Activated gamma-delta T cell treated with Interleukin-2 at 50 U/mL for 16 hours (primary cell): ENCODE measurements at places on chromosomes 3 and 15.

GRCh38 chr15:24878153-24878552 is 76.6 kb upstream of the SNRPN start:
- DNase-seq = no peak

DNA sequence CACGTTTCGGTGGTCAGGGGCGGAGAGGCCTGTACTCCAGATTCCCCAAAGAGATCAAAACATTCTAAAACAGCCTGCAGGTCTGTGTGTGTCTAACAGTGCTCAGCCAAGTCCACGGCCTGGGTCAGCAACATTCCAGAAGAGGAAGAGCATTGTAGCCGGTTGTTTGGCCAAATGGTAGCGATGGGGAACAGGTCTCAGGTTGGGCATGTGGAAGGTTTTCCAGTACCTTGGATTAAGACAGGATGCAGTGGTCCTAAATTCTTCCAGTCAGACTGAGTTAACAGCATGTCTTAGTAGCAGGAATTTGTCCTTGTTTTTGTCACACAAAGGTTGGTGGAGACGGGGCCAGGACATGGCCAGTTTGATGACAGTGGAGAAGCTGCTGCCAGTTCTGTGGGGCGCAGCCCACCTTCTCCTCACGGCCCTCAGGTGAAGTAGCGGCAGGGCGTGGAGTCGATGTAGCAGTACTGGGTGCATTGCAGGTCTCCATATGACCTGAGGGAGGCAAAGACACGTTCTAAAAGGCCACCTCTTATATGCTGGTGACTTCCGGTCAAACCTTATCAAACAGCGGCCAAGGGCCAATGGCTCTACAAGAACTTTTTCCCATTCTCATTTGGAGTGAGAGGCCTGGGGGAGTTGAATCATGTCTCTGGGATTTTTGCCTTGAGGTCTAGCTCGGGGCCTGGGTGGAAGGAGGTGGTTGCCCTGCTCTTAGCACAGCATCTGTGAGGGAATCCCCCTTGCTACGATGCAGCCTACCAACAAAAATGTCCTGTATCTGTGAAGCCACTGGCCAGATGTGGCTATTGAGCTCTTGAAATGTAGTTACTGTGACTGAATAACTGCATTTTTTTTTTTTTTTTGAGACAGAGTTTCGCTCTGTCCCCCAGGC is 24.1 kb downstream of the EAF1 start:
- no peak for DNase-seq

DNA sequence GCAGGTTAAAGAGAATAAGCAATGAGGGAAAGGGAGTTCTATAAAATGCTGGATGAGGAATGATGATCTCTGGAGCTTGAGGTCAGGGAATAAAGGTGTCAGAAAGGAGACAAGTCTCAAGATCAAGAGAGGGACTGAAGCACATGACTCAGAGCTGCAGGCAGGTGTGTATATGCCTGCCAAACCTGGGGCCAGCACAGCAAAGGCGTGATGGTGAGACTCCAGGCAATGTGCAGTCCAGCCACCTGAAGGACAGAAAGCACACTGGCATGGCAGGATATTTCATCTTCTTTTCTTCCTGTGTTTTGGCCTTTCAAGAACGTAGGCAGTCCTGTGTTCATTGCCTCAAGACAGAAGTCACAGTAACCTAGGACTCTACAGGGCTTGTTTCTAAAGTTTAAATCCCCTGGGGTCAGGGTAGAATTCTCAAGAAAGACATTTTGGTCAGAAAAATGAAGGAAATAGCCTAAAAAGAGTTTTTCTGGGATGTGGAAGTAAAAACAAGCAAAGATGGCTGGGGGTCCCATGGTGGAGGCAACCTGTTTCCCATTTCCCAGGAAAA is 55.5 kb upstream of the TOPAZ1 start:
- no peak for DNase-seq

DNA sequence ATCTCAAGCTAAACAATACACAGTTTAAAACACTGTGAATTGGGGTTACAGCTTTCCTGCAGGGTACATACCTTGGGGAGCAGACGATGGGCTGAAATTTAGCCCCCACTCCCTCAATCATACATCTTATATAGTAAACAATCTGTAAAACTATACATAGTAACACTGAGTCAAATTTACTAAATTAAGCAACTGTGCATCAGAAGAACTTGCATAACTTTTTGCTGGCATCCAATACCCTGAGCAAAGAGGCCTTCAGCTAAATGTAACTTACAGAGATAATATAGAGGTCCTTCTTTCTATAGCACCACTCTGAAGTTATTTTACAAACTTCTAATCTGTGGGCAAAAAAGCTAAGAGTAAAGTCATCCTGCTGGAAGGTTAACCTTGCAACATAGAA is 603.6 kb upstream of the TGFBR2 start:
- DNase-seq = no peak

DNA sequence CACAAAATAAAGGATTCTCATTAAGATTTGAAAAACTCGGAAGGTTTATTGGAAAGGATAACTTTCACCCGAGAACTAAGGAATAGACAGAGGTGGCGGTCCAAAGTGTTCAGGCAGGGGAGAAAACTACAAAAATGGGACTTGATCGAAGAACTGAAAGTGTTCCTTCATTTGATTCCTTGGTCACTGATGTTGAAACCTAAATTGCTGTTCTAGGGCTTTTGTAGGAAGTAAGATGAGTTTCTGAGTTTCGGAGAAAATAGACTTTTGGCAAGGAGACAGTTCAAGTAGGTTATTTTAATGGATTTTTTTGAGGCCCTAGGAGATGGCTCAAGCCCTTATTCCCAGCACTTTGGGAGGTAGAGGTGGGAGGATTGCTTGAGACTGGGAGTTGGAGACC is 1.4 kb downstream of the TRIP4 start:
- no peak for DNase-seq

GRCh38 chr15:83287541-83288027 is 3.1 kb upstream of the BNC1 start:
- DNase-seq = no peak

DNA sequence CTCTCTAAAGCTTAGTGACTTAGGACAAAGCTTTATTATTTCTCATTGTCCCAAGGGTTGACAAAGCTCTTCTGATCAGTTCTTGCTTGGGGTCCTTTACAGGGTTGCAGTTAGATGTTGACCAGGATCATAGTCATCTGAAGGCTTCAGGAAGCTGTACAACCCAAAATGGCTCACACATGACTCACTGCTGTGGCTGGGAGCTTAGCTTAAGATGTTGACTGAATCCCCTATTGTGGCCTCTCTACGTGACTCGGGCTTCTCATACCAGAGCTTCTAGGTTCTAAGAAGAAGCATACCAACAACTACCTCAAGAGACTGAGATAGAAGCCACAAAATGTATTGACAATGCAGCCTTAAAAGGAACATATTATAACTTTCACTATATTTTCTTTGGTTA is 569.6 kb upstream of the ROBO2 start:
- DNase-seq = no peak

DNA sequence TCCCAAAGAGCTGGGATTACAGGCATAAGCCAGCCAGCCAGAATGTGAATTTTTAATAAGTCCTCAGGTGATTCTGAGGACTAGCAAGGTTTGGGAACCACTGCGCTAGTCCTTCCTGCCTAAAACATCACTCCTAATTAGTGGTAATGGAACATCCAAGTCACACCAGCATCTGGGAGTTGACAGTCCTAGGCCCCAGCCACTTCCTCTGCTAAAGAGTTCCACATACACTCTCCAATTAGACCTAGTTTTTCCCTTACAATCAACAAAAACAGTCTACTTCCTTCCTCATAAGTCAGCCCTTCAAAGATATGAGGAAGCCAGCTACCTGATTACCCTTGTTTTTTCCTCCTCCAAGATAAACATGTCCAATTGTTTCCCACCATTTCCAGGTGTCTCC is 78.1 kb downstream of the OXNAD1 start:
- DNase-seq = no peak

DNA sequence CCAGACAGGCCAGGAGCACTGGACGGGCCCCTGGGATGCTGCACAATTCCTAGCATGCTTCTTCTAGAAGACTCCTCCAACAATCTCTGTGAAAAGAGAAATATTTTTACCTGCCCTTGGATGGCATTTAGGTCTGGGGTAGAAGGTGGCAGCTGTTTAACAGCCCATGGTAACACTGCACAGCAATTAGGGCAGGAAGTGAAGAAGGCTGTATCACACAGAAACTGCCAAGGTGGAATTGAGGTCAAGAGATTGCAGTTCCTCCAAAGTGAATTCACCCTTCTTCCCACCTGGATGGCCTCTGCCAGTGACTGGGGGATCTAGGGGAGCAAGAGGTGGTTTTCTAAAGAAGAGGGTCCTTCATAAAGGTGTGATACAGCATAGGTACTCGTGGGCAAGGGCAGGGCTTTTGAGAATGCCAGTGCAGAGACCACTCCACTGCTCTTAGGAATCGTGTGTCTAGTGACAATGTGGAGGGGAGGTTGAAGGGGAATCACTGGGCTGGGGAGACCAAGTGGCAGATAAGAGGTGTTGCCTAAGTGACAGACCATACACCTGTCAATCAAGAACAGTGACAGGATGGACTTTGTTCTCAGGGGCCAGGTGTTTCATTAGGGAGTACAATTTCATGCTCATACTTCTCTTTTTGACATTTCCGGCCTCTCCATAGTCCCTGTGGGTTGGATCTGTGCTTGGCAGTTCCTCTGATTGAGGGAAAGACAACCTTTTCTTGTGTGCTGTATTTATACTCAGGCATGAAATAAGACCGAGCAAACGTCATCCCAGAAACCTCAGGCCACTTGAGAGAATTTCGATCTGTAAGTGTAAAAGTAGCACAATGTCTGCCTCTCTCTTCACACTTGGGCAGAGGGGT is 83.5 kb upstream of the BCL6 start:
- DNase-seq = no peak

GRCh38 chr3:127408684-127409420 is 121.0 kb upstream of the PRR20G start:
- DNase-seq = no peak

- DNase-seq = no peak
Observed at GRCh38 chr3:145981056-145981455, 179.9 kb downstream of the PLOD2 start.

DNA sequence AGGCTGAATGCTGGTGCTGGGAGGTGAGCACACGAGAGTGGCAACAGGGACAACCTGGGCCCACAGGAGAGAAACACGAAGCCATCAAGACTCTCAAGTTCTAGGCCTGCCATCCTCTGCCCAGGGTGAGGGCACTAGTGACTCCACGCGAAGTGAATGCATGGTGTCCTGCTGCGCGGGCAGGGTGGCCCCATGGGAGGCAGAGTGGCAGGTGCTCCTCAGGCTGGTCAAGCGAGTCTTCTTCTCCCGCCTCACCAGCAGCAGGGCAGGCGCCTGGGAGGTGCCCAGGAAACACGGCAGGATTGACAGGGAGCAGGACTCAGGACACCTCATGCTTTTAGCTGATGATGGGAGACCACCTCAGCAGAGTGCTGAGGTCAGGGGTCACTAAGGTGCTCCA is 26.9 kb downstream of the STIMATE start:
- DNase-seq = no peak

- no peak for DNase-seq
Observed at GRCh38 chr15:84821501-84822021, 4.4 kb downstream of the ALPK3 start.

DNA sequence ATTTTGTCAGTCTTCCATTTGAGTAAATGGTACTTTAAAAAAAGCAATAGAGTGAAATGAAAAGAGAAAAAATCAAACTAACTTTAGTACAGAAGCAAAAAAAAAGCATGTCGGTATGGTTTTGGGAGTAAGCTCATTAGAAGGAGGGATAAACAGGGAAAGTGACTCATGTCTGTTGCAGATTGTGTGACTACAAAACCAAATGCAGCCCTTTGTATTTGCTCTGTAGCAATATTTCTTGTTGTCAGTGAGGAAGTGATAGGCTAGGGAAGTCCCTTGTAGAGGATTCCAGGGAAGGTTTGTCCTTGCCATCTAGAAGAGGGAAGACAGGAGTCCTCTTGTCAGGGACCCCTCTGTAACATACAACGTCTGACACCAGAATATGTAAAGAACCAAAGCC is 150.5 kb upstream of the POU1F1 start:
- DNase-seq = no peak

DNA sequence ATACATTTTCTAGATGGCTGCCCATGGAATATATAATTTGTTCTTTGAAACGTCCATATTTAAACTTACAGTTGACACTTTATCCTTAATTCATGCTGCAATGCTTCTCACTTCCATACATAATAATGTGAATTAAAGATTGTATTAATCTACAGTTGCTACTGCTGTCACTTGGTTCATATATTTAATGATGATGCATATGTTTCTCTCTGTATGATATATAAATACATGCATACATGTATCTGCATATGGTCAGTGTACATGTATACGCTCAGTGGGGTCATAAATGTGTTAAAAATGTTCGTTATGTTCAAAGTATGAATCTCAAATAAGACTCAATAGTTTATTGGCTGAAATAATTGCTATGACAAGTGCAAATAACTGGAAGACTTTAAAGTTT is 382.5 kb downstream of the NLGN1 start:
- no peak for DNase-seq

DNA sequence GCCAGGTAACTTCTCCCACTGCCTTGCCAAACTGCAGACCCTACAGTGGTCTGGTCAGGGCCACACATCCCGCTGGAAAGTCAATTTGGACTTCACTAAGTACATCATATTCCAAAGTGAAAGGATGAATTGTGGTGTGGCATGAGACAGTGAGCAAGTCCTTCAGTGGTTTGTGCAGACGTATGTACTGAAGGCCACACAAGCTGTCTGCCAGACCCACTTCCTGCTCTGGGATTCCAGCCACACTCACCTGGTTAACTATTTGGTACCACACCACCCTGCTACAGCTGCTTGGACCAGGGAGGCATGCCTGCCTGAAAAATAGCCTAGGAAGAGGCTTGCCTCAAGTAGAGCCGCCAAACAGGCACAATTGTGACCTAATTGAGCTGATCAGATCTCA is 94.1 kb upstream of the STRIT1 start:
- no peak for DNase-seq

DNA sequence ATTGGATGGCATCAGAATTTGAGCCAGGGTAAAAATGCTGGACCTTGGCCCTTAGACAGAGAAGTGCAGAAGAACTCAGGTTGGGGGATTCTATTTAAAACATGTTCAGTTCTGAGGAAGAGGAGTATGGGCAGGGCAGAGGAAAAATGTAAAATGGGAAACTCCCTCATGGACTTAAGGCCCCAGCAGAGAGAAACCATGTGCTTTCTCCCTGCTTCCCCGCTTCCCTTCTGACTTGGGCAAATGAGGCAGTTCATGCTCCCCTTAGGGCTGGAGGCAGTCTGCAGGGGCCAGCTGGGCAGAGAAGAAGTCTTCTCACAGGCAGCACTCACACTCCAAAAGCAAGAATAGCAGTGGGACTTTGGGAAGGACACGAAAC is 9.9 kb upstream of the NUDT16 start:
- DNase-seq = no peak

- no peak for DNase-seq
Observed at GRCh38 chr3:76495216-76495615, 544.7 kb upstream of the ROBO2 start.

DNA sequence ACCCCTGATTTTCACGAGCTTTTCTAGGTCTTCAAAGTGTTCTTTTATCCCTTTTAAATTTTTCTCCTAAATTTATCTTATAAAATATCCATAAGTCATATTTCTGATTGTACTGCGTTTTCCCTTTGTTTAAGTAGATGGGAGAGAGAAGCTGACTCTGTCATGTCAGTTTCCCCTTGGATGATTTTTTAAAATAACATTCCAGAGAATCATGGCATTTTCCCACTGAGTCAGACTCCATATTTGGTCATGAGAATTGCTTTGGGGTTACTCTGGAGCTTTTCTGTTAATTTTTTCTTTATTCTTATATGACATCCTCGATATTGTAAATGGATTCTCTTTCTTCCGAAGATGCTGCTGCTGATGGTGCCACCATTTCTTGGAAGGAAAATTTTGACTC is 28.6 kb upstream of the UMPS start:
- DNase-seq = no peak
